ENCODE measurements at places on chromosomes 16 and 17. TPM values are rescaled to one million over a fixed set of nuclear protein-coding genes. Genes with fewer than 3 reads are reported as not detected.

DNA sequence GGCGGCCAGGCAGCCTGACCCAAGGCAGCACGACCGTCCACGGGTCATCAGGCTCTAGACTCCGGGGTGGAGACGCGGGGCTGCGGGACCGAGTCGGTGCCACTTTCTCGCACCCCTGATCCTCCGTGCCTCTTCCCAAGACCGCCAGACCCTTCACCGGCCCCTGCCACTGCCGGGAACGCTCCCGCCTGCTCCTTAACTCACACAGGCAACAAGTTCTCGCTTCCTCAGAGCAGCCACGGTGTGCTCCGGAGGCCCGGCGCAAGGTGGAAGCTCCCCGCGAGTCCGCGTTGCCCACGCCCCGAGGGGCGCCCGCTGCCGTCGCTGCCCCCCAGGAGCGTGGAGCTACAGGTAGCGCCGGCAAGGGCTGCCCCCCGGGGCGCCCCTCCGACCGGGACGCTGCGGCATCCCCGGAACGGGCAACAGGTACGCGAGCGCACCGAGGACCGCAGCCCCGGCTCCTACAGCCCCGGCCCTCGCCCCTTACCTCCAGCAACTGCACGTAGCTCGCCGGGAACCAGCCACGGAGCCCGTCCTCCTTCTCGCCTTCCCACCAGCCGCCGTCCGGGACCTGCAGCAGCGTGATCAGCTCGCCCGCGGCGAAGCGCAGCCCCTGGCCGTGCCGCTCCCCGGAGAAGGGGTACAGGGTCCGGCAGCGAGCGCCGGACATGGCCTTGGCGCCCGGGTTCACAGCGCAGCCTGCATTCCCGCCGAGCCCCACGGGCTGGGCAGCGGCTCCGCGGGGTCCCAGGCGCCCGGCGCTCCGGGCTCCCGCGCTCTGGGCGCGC, 491 bp downstream of the GAS7 start:
- peak; percentile 58 for DNase-seq

GRCh38 chr17:16975744-16976625, 4.1 kb upstream of the TNFRSF13B start:
- DNase-seq = no peak

GRCh38 chr16:17224350-17224749, 246.4 kb downstream of the XYLT1 start:
- DNase-seq = no peak

- peak; percentile 73 for DNase-seq
These were observed 38.8 kb downstream of the BAHCC1 start for GRCh38 chr17:81434072-81434471.

GRCh38 chr17:63489291-63489690, 12.4 kb downstream of the ACE start:
- no peak for DNase-seq

GRCh38 chr16:84712138-84712671, 12.4 kb downstream of the USP10 start:
- no peak for DNase-seq

DNA sequence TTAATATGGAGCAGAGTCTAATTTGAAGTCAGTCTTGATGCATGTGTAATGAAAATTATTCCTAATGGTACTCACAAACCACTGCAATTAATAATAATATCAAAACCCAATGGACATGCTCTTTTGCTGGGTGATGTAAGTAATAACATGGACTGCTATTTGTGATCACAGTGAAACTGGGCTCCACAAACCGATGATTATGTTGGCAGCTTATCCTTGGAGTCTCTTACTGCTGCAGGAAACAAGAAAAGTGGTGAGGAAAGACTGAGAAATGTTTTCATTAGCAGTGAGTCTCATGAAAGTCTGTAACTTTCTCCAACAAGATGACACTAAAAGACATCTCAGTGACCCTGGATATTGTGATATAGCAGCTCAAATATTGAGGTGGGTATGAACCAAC, 45.2 kb downstream of the TMEM100 start:
- DNase-seq = no peak

- no peak for DNase-seq
These were observed 52.2 kb downstream of the ABCC12 start for GRCh38 chr16:48103591-48103990.

GRCh38 chr17:3762922-3763776, 37.8 kb downstream of the ITGAE start:
- no peak for DNase-seq

- DNase-seq = no peak
These were observed 42.1 kb upstream of the MAF start for GRCh38 chr16:79642652-79643051.

DNA sequence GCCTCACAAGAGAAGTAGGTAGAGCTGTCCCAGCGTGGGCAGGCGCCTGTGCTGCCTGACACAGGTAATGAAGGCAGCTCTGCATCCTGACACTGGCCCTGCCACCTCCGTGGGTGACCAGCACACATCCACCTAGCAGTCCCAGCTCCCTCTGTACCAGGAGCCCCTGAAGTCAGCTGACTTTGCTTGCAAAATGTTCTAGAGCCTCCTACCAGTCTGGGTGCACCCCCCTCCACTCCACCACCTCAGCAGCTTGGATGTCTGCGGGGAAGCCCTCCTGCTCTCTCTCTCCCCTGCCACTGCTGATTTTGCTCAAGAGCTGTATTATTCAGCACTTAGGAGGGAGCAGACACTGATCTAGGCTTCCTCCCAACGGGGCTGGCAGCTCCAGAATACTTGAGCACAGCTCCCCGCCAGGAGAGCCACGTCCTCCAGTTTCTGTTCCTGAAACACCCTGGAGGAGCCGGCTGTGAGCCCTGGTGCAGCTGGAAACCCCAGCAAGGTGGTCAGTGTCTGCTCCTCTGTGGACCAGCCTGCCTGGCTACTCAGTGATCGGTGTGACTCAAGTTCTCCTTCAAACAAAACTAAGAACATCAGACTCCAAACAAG, 1.0 kb downstream of the RNF166 start:
- DNase-seq = no peak

GRCh38 chr17:81476097-81476496, 36.5 kb downstream of the ACTG1 start:
- no peak for DNase-seq

DNA sequence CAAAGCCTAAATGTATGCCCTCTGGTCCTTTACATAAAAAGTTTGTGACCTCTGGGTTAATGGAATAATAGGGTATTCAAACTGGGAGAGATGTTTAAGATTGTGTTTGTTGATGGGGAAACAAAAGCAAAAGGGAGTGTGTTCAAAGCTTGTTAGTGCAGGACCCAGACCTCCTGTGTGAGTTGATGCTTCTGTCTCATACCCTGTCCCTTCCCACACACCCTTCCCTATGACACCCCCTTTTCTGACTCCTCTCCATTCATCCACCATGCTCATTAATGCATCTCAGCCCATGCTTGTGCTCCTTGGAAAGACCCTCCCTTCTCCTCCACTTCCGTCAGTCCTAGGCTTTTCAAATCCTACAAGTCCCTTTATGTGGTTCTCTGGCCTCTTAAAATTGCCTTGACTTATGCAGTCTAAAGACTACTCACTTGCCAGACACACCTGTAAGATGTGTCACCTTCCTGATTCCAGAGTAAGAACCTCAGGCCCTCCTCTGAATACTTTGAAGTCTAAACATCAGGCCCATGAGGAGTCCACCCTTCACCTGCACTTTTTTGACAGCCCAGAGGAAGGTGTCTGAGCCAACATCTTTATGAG, 128.0 kb upstream of the CACNG5 start:
- no peak for DNase-seq

DNA sequence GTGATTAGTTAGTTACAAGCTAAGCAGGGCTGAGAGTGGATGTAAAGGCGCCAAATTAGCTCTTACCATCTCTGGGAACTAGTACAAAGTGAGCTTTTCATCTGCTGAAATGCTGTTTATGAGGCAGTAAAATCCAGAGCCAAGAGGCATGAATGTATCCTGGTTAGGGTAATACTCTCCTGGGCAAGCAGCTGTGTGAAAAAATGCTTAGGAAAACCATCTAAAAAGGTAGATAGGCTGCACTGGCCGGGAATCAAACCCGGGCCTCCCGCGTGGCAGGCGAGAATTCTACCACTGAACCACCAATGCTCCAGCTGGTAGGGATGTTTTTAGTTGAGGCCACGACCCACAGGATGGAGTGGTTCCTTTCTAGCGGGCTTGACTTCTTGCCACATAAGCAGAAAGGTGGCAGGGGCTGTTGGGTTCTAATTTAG, 23.0 kb downstream of the VAC14 start:
- DNase-seq = no peak

- no peak for DNase-seq
These were observed 45.8 kb downstream of the ACTG1 start for GRCh38 chr17:81466564-81467472.

DNA sequence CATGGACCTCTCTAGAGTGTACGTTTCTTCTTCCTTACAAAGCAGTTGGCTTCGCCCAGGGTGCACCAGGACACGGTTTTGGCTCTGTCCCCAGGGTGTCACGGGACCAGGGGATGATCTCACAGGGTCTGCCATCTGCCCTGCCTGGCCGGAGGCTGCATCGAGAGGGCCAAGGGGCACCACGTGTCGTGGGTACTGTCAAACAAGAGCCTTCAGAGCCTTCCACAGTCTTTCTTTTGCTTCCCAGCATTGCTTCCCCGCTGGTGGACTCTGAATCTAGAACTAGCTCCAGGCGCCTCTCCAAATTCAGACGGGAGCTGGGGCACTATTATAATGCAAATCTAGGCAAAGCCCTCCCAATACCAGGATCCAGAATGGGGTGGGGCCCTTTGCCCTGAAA, 47.9 kb downstream of the MAPT start:
- DNase-seq = peak; percentile 87

- DNase-seq = no peak
These were observed 294.1 kb downstream of the BCAS3 start for GRCh38 chr17:60971515-60972369.

GRCh38 chr17:45313996-45314740, 2.7 kb downstream of the MAP3K14 start:
- no peak for DNase-seq

DNA sequence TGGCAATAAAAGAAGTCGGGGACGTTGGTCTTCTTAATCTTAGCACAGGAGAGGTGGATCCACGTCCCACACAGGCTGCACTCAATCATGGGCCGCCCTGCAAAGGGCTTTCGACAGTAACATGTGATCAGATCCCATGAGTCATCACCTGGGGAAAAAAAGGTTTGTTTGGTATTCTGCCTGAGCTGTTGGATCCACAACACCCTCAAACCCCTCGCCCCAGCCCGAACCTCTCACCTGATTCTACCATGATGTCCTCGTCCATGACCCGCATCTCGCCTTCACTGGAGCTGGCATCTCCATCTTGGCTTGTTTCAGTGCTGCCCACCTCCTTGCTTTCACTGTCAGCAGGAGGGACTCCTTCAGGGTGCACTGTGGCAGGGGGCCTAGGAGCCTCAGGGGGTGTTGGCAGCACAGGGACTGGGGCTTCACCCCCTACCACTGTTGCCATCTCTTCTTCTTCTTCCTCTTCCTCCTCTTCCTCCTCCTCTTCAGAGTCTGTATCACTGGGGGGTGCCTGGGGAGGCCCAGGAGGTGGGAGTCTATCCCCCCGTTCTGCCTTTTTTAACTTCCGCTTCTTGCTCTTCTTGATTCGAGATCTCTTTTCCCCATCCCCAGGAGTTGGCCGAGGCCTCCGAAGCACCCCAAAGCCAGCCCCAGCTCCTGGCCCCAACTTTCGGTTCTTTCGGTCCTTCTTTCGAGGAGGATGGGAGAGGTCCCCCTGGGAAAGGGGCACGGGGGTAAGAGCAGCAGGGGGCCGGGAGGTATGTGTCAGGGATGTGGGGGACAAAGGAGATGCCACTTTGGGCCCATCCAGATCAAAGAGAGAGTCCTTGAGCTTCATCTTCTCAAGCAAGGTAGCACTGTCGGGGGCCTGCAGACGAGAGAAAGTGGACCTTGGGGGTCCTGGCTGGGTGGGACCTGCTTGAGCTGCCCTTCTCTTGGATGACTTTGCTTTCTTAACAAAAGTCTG, 1.7 kb upstream of the DVL2 start:
- DNase-seq = peak; percentile 27

- no peak for DNase-seq
These were observed 23.6 kb downstream of the MILR1 start for GRCh38 chr17:64472564-64472963.

DNA sequence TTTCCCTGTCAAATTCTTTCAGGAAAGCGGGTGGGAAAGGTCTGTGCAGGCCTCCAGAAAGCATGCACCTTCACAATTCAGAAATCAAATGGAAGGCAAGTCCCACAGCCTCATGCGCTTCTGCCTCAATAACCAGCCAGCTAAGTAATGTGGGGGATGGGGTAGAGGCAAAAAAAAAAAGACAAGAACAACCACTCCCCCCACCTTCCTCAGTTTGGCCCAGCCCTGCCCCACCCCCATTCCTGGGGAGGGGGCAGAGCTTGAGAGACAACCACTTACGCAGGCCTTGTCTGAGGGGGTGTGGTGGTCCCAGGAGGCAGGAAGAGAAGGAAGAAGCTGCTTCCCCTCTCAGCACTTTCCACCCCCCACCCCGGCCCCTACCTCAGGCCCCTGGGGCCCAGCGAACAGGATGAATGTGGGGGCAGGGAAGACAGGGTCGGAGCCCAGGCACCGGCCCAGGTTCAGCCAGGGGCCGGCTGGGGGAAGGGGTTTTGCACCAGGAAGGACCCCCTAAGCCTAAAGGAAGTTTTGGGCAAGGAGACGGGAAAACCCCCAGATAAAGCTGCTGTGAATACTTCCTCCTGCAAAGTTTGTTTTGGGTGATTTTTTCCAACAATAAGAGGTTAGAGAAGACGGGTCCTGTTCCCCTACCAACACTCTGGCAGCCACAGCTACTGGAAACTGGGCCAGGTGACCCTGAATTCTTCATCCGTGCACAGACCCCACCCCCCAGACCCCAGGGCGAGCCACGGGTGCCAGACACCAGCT, 1.2 kb downstream of the JUP start:
- DNase-seq = no peak

DNA sequence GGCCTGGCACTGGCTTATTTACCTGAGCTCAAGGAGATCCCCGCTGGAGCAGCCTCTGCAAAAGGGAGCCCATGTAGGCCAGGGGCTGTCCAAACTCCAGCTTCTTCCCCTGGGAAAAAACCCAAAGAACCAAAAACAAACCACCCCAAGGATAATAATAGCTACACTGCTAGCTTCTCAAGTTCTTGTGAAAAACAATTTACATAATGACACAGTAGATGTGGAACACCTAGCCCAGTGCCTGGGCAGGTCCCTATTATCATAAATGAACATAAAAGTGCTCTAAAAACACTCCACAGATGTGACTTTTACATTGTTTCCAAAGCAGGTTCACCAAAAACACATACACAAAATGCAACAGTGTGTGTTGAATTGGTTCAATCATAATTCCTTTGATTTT, 27.3 kb downstream of the CENPV start:
- DNase-seq = no peak

GRCh38 chr17:38674749-38675615, at the start of gene EPOP:
EPOP (minus strand) TSS chr17:38674957; CDS start chr17:38674495, 462 bp downstream.
- peak; percentile 93 for DNase-seq

The BPTF gene
- total RNA-seq = 75.1 TPM

The KRT40 gene
- total RNA-seq = not detected

The TM4SF5 gene
- not detected for total RNA-seq

The ATP2A3 gene
- 5.8 TPM for total RNA-seq

The KCNJ16 gene
- total RNA-seq = not detected

The PPP1R1B gene
- total RNA-seq = 0.55 TPM

The ASPA gene
- total RNA-seq = 3.7 TPM

The PRAC2 gene
- total RNA-seq = not detected
